ENCODE measurements at places on chromosomes 1 and 21.

- peak; percentile 97 for DNase-seq
These were observed 53.8 kb downstream of the PTGS2 start for GRCh38 chr1:186626356-186626932.

- DNase-seq: peak; percentile 18
These were observed 94.0 kb downstream of the DPYD start for GRCh38 chr1:97826820-97827219.

GRCh38 chr1:226121049-226121586 is 58.6 kb downstream of the H3-3A start:
- DNase-seq: peak; percentile 37

DNA sequence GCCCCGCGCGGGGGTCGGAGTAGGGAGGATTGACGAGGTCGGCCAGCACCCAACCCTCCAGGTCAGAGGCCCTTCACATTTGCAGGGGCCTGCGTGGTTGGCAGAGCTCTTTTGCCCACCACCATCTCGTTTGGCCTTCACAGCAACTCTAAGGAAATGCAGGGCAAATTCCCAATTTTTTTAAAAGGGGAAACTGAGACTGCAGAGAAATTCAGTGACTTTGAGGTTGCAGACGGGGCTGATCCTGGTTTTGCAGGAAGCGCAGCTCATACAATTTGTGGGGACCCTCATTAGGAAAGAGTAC is 430 bp upstream of the ACBD3 start:
- no peak for DNase-seq

DNA sequence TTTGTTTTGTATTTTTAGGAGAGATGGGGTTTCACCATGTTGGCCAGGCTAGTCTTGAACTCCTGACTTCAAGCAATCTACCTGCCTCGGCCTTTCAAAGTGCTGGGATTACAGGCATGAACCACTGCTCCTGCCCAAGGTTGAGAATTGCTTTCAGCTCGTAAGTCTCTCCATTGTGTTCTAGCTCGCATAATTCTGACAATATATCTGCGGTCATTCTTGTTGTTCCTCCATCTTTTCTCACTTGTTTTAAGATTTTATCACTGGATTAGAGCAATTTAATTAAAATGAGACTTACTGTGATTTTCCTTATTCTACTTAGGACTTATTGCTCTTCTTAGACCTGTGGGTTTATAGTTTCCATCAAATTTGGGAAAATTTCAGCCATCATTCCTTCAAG is 102.9 kb downstream of the AHCTF1 start:
- DNase-seq: peak; percentile 64

DNA sequence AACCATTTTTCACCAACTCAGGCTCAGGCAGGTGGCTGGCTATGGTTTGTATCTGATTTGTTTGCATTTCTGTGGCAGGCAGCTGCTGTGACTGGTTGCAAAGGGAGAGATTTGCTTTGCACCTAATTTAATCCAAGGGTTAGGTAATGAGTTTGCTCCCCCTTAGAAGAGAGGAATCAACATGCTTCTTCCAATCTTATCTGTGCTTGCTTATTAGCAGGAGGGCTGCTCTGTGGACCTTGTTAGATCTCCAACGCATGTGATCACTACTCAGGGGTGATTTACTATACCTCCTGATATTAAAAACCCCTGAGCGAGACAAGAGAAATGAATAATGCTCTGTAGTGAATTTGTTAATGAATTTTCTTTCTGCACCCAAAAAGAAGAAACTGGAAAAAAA is 20.5 kb downstream of the OLFML3 start:
- no peak for DNase-seq

DNA sequence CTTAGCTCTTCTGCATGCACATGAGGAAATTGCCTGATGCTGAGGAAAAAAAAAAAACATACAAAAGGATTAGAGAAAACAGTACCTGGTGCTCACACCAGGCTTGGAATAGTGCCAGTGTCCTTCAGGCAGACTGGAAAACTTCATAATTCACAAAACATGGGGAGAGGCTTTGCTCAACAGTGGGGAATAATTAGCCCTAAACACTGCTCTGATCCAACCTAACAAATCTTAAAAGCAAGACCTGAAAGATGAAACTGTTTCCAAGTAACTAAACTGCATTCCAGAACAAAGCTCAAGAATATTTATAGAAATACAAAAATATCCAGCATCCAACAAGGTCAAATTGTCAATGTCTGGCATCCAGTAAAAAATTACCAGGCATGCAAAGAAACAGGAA is 124.8 kb downstream of the AK5 start:
- DNase-seq: no peak

GRCh38 chr1:212364985-212365384 is 49.7 kb downstream of the PACC1 start:
- DNase-seq: no peak

- DNase-seq: peak; percentile 31
These were observed 16.4 kb upstream of the MTF1 start for GRCh38 chr1:37875833-37876232.

DNA sequence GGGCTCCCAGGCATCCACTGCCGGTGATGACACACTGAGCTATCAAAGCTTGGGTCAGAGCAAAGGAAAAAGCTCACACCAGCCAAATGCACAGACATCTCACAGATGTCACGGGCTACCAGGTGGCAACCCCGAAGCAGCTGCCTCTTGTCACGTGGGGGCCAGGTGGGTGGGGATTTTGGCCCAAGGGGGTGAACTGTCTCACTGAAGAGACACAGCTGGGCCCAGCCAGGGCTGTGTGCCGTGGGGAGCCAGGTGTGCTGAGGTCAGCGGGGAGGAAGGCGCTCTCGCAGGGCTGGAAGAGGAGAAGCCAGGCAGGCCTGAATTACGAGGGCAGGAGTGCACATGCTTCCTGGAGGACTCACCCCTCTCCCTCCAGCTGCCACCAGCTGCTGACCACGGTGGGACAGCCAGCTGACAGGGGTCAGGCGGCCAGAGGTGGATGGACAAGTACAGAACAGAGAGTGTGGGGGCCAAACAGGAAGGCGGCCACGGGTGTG is 32.4 kb downstream of the KCNN3 start:
- no peak for DNase-seq

GRCh38 chr1:4975856-4976255 is 321.4 kb downstream of the AJAP1 start:
- DNase-seq: no peak

DNA sequence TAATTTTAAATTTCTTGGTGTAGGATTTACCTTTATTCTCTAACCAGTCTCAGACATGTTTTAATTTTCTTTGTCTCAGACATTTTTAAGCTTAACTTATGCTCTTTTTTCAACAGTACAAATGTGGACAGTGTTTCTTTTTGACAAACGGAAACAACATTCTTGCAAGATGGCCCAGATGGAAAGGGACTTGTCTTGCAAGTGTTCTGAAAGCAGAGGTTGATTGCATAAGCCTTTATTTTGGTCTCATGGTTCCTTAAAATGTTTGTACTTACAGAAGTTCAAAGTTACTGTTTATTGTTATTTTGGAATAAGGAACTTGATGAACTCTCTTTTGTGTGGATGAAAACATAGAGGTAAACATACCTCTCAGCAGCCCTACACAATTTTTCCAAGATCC is 22.9 kb downstream of the SMAP2 start:
- DNase-seq: no peak

- DNase-seq: no peak
These were observed 1.3 kb downstream of the WLS start for GRCh38 chr1:68230901-68231626.
